Stimulated activated CD8-positive, alpha-beta memory T cell treated with anti-CD3 and anti-CD28 coated beads, Interleukin-4, amount 100 ng/mL, for 1 hour (primary cell): ENCODE measurements at places on chromosomes 16 and 17.

DNA sequence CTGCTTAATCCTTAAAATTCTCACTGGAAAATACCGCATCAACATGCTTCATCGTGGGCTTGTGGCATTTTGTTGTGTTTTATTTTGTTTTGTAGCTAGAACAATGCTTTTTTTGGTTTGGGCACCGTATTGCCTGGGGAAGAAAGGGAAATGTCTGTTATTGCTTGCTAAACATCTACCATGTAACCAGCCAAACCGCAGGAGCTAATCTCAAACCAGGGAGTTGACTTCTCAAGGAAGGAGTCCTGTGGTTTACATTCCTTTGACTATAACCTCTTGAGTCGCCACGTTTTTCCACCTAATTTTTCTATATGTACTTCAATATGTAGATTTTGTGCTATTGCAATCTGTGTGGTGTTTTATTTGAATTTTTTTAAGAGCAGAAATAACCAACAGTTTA lies 593.5 kb upstream of the SOX9 start:
- no peak for DNase-seq

- no peak for DNase-seq
These were observed 265.0 kb downstream of the RBFOX1 start for GRCh38 chr16:7597677-7598076.

DNA sequence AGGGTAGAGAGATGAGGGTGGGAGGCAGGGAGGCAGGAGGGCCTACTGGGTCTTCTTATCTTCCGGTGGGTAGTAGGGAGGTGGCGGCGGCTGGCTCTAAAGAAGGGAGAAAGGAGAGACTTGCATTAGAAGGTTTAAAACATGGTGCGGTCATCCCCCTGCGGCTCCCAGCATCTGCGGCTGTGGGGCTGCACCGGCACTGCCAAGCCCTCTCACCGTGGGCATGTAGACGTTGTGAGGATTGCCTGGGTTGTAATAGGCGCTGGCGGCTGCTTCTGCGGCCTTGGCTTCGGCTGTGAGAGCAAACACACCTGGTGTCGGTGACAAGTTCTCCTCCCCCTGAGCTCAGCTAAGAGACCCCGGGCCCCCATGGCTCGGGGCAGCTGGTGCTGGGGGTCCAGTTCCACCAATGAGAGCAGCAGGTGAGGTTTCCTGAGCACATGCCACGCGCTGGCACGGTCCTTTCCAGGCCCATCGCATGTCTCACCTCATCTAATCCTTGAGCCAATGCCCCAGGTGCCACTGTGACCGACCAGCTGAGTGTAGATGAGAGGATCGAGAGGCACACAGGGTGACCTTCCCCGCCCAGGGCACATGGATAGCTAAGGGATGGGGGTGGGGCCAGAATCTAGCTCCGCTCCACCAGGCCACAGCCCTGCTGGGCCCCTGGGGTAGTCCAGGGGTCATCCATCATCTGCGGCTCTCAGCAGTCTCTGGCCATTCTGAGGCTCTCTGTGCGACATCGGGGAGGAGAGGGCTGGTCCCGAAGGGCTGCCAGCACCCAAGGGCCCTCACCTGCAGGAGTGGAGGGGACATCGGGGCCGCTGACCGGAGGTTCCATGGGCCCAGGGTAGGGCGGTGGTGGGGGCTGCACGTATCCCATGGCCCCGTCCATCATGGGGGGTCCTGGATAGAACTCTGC lies 2.7 kb upstream of the UNC13D start:
- no peak for DNase-seq

GRCh38 chr16:50606431-50607050 lies 58.3 kb downstream of the NKD1 start:
- no peak for DNase-seq

- no peak for DNase-seq
These were observed 194.7 kb downstream of the SPECC1 start for GRCh38 chr17:20203761-20204263.

DNA sequence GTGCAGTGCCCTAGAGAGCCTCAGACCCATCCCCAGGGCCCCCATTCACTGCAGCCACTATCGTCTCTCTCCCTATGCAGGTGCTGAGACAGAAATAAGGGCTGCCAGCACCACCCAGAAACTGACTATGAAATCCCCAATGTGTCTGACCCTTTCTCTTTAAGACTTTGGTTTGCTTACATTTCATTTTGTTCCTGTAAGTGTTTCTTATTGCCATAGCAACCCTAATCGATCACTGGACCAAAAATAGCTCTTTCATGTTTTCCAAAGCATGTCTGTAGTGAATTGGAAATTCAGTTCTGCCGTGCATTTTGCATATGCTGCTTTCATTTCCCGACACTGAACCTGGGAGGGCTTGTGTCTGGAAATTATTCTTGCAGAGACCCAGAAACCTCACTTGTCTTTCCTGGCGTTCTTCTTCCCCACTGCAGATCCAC lies 148.7 kb upstream of the NOL11 start:
- no peak for DNase-seq
